ENCODE measurements at places on chromosomes 13 and 19.

- DNase-seq = no peak
Measured at GRCh38 chr13:60035874-60036273, 127.9 kb downstream of the DIAPH3 start.

DNA sequence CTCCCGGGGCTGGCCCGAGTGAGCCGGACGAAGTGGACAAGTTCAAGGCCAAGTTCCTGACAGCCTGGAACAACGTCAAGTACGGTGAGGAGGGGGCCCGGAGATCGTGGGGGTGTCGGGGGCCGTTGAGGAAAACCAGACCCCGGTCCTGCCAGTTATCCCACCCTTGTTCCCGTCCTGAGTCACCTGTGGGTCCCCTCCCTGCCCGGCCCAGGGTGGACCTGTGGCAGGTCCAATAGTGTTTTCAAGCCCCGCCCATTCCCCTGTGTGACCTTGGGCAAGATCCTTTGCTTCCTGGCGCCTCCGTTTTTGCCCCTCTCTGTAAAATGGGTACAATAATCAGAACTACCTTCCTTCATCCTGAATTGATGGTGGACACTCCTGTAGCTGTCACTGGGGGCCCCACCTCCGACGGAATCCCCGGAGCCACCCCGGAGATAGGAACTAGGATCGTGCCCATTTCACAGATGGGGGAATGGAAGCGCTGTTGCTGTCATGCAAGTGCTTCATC lies 593 bp downstream of the ATG4D start:
- DNase-seq = no peak

DNA sequence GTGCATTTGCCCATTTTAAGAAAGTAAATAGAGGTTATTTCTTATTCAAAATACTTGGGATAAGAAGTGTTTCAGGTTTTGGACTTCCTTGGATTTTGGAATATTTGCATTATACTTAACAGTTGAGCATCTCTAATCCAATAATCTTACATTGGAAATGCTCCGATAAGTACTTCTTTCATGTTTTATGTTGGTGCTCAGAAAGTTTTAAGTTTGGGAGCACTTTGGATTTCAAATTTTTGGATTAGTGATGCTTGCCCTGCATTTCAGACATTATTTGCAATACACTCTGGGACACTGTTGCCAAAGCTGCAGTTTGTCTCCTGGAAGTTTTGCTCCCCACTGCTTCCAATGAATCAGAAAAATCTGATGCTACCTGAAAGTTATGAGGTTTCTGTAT lies 691.9 kb upstream of the SLITRK6 start:
- DNase-seq = no peak

- DNase-seq = peak; percentile 83
Measured at GRCh38 chr19:2016041-2016807, 710 bp upstream of the BTBD2 start.

- DNase-seq = no peak
Measured at GRCh38 chr13:111335298-111335697, 14.9 kb downstream of the TEX29 start.

DNA sequence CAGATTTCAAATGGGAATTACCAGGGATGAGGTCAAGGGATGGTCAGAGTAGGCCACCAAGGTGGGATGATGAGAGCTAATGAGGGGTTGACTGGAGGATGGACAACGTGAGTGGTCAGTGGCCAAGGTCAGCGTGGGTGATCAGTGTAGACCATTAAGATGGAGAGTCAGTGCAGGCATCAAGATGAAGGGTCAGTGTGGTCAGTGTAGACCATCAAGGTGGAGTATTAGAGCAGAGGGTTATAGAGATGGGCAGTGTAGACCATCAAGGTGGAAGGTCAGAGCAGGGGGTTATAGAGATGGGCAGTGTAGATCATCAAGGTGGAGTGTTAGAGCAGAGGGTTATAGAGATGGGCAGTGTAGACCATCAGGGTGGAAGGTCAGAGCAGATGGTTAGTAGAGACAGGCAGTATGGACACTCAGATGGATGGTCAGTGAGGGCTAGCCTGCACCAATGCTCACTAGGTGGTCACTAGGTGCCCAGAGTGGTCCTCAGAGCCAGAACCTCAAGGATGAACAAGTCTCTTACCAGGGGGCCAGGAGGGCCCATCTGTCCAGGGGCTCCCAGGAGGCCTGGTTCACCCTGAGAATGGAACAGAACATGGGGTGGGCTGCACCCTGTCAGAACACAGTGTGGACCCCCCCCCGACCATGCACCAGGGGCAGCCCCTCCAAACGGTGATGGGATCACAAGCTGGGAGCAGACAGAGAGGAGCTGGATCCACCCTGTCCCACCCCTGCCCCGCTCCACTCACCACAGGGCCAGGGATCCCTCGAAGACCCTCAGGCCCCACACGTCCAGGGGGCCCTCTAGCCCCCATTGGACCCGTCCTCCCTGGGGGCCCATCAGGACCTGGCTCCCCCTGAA lies 32.7 kb upstream of the OLFM2 start:
- no peak for DNase-seq

GRCh38 chr13:113032291-113032690 lies 63.3 kb downstream of the MCF2L start:
- no peak for DNase-seq

- DNase-seq = peak; percentile 95
Measured at GRCh38 chr13:106376401-106377112, 158.9 kb downstream of the EFNB2 start.

- DNase-seq = no peak
Measured at GRCh38 chr13:74920361-74920760, 561.6 kb downstream of the TBC1D4 start.

DNA sequence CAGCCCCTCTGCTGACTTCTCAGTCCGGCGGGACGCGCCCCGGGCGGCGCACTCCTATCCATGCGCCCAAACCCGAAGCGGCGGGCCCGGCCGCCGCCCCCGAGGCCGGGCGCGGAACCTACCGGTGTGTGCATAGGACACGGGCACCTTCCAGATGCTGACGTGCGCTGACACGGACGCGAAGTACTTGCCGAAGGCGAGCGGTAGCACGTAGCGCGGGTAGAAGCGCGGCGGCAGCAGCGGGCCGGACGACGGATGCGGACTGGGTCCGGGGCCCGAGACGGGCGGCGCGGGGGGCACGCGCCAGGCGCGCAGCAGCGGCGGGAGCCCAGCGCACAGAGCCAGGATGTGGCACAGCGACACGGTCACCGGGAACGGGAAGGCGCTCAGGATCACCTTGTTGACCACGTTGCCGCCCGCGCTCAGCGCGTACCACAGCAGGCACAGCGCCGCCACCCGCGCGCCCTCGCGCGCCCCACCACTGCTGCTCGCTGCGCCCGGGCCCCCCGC lies 338 bp downstream of the SLC35E1 start:
- DNase-seq = peak; percentile 16

GRCh38 chr13:28582225-28582891 lies 76.6 kb upstream of the POMP start:
- DNase-seq = peak; percentile 30

DNA sequence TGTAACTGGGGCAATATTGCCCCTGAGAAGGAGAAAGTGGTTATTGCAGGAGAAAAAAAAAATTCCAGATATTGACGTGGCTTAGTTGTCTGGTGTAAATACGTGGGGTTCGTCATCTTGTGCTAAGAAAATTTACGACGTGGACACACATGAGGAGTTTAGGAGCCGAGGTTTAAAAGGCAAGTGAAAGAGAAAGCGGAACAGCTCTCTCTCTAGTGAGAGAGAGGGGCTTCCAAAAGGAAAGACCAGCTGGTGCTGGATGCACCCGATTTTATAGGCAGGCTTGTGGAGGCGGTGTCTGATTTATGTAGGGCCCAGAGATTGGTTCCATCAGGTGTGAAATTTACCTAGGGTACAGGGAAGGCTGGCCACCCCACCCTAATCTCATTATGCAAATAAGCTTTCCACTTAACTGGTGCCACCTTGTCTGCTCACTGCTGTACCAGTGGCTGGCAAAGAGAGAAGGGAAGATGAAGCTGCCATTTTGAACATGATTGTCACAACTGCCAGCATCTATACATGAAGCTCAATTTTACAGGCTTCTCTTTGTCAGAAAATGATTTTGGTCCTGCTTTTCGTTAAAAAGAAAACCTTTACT lies 845.1 kb downstream of the DACH1 start:
- no peak for DNase-seq

Data from fibroblast of skin of back (primary cell).